Brain microvascular endothelial cell (primary cell): ENCODE measurements at places on chromosomes 12 and 14.

DNA sequence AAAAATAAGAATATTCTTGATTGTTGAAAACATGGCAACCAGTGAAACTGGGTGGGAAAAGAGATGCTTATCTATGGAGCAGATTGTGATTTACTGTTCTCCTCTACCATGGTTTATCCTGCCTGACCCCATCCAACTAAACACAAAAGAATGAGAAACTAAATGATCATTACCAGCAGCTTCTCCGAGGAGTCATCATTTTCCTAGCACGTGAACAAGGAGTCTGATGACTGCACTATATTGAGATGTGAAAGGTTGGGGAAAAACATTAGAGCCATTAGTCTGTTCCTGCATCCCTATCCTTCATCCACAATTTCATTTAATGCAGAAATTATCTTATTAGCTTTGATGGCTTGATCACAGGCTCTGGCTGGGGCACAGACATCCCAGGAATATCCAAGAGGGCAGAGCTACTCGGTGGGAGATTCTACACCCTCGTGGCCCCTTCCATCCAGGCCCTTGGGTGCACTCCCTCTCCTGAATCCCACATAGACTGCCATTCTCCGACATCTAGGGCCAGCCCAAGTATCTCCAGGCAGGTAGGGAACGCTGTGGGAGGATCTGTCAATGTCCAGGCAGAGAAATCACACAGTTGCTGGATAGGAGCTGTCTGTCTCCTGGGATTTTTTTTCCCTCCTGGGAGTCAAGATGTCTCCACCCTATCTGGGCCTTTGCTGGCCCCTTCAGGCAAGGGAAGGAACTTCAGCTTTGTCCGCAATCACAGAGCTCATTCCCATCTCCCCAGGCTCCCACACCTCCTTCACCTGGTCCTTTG, 43.3 kb upstream of the DHRS4 start:
- peak; percentile 49 for DNase-seq

DNA sequence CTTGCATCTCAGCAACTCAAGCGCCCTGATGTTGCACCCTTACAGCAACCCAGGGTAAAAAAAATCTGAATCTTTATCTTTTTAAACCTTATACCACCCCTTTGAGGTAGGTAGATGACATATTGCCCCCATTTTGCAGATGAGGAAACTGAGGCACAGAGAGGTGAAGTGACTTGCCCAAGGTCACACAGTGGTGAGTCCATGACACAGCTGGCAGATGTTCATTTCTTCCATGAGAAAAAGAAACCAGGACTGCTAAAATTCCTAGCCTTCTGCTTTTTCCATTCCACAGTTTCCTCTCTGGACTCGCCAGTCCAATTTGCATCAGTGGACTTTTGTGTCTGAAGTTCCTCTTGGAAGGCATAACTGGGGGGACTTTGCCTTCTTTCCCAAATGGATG, 79.3 kb downstream of the IGF1 start:
- DNase-seq: no peak

GRCh38 chr14:64502887-64503433, 678 bp downstream of the ZBTB25 start:
- no peak for DNase-seq

GRCh38 chr14:71498212-71498611, 434.0 kb upstream of the RGS6 start:
- DNase-seq: no peak

- peak; percentile 87 for DNase-seq
Observed at GRCh38 chr12:32051511-32052211, 55.0 kb upstream of the BICD1 start.

DNA sequence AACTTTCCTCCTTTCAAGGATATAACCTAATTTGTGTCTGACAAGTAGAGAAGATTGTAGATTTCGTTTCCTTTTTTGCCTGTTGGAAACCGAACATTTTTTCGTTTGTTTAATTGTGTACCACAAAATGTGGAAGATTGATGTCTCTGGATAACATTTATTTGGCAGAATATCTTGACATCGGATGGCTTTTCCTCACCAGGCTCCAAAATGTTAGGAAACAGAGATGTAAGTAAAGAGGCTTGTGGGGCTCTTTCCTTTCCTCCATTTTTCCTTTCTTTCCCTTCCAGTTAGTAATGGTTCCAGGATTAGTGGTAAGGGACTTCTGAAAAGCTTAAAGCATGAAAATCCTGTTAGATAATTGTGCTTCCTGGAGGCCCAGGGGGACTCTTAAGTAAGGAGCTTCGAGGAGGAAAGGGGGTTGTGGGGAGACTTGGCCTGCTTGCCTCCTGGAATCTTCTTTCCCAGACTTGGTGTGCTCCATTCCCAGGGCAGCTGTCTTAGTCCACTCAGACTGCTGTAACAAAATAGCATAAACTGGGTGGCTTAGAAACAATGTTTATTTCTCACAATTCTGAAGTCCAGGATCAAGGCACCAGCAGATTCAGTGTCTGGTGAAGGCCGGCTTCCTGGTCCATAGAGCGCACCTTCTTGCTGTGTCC, 243.1 kb upstream of the PWP1 start:
- DNase-seq: no peak

- no peak for DNase-seq
Observed at GRCh38 chr14:22332686-22333421, 256.2 kb downstream of the DAD1 start.

GRCh38 chr12:108826101-108826806, 31.1 kb downstream of the SSH1 start:
- DNase-seq: peak; percentile 96

DNA sequence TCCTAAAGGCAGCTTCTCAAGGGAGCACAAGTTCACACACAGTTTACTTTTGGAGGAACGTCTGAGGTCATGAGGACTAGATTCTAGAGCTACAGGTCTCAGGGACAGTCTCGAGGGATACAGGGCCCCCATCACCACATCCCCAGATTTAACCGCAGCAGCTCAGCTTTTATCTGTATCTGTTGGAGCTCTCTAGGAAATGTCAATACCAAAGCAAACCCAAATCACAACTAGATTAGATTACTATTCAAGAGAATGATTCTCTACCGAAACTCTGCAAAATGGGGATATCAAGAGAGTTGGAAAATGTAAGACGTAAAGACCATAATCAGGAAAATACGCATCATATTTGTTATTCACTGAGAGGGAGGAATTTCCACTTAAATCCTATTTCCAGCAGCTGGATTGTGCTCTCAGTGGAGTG, 4.0 kb upstream of the MYRFL start:
- DNase-seq: peak; percentile 3

GRCh38 chr14:102930753-102931579, 8.5 kb downstream of the AMN start:
- peak; percentile 52 for DNase-seq

DNA sequence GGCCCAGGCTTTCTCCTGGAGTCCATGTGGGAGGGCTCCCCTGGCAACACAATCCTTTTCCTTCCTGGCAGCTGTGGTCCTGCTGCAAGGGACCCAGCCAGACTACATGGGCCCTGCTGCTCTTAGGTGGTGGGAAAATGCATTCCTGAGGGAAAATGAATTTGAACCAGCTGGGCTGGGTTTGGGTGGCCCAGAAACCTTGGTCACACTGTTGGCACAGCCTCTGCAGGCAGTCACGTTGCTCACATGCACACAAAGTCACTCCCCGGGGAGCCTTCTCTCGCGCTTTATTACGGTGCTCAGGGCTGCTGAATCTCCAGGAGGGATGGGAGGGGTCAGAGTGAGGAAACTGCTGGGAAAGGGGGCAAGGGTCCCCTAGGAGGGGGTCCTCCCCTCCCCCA, 17.2 kb downstream of the PLEKHG3 start:
- no peak for DNase-seq

DNA sequence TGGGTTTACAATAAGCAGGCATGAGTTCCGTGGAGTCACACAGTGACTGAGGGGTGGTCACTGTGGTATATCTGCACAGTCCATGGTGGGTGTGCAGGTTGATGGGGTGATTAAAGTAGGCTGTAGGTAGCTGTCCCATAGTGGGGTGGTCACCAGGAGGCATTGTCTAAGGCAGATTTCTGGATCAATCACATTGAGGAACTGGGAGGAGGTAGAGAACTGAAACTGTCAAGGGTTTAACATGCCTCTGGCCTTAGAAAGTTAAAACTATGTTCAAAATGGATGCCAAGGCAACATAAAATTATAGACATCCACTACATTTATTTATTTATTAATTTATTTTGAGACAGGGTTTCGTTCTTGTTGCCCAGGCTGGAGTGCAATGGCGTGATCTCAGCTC, 8.3 kb downstream of the ADCK1 start:
- DNase-seq: no peak

DNA sequence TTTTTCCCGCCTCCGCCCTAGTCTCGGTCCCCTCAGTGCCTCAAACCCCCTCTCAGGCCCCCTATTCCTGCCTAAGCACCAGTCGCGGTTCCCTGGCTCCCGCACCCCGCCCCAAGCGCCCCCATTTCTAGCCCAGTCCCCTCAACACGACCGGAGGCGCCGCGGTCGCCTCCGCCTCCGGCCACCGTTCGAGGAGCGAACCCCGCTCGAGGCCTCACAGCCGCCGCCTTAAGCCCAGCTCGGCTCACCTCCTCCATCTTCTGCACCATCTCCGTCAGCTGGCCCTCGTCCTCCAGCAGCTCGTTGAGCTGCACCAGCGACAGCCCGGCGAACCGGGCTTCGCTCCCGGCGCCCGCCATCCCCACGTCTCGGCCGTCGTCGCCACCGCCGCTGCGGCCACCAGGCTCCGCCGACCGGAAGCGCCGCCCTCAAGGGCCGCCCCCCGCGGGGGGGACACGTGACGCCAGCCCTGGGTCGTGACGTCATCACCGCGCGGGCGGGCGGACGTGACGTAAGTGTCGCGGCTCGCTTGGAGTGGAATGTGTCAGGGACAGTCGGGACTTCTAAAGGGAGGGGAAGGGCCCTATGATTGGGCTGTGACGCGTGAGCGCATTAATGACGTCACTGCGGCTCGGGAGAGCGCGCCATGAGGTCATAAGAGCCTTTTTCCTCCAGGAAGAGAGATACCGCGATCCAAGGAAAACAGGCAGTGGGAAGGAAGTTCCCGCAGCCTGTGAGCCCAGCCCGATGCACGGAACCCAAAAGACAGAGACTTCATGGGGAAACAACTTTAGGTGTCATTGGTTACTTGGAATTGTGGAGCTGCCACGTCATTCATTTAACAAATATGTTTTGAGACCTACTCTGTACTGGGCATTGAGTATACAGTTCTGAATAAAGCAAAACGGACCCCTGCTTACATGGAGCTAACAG, at the start of gene VPS37B:
TSS of gene VPS37B (minus strand) at position 421 of the 933 bp plus-strand sequence. CDS start at position 359, 62 bp downstream.
- DNase-seq: peak; percentile 61

- peak; percentile 28 for DNase-seq
Observed at GRCh38 chr14:44846232-44846824, 115.4 kb downstream of the KLHL28 start.

- DNase-seq: no peak
Observed at GRCh38 chr14:99416909-99417308, 63.8 kb downstream of the SETD3 start.

DNA sequence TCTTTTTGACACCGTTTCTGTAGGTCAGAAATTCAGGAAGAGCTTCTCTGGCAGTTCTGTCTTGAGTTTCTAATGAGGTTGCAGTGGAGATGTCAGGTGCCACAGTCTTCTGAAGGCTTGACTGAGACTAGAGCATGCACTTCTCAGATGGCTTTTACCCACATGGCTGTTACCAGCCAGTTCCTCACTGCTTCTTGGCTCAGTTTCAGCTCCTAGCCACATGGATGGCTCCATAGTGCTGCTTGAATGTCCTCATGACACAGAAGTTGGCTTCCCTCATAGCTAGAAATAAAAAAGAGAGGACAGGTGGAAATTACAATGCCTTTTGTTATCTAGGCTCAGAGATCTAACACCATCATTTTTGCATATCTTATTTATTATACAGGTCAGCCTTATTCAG, 38.1 kb upstream of the SLC2A13 start:
- no peak for DNase-seq

DNA sequence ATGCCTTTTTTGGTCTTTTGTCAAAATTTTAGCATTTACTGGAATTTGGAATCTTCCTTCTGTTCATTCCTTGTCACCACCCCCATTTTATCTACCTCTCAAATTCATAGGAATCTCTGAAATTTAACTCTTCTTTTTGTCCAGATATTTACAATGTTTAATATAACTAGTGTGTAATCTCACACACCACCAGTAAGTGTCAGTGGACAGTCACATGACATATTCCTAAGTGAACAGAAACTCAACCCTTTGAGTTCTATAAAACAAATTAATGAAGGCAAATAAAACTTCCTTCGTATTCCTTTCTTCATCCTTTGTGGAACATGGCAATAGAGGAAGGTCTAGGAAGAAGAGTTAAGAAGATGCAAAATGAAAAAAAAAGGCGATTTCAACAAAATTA, 26.6 kb downstream of the ATF7 start:
- no peak for DNase-seq

DNA sequence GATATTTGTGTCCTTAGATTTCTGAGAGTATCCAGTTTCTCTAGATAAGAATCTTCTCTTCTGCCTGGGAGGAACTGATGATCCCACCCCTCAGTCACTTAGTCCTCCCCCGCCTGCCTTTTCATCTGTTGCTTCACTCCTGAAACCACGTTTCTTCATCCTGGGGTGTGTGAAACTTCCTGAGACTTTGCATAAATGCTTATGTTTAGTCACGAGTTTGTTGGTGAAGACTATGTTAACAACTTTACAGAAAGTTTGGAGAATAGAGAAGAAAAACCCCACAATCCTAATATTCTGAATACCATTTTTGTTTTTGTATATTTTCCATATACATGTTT, 33.2 kb downstream of the MARK3 start:
- peak; percentile 66 for DNase-seq

GRCh38 chr12:10097521-10097920, 1.3 kb downstream of the CLEC1A start:
- DNase-seq: no peak
